ENCODE measurements at places on chromosomes 16 and 17. TPM values are rescaled to one million over a fixed set of nuclear protein-coding genes. Genes with fewer than 3 reads are reported as not detected.
A peak's percentile ranks its signal among the peaks of the same experiment; 100 is the strongest.

The ABI3 gene
- total RNA-seq: not detected

The ZNF207 gene
- 109 TPM for total RNA-seq

The HSPB9 gene
- not detected for total RNA-seq

The MT2A gene
- 115 TPM for total RNA-seq

The ZPBP2 gene
- not detected for total RNA-seq

The CYB5B gene
- total RNA-seq: 45.2 TPM

The TEDC2 gene
- total RNA-seq: 38.6 TPM

The SLFN14 gene
- total RNA-seq: not detected

The RNF112 gene
- total RNA-seq: not detected

The PTX4 gene
- total RNA-seq: not detected

The LCMT1 gene
- 64.8 TPM for total RNA-seq

The CD300LF gene
- total RNA-seq: not detected

The APOH gene
- not detected for total RNA-seq

The BTBD17 gene
- not detected for total RNA-seq

The RPRML gene
- total RNA-seq: 0.42 TPM

The SULT1A3 gene
- 18.5 TPM for total RNA-seq

DNA sequence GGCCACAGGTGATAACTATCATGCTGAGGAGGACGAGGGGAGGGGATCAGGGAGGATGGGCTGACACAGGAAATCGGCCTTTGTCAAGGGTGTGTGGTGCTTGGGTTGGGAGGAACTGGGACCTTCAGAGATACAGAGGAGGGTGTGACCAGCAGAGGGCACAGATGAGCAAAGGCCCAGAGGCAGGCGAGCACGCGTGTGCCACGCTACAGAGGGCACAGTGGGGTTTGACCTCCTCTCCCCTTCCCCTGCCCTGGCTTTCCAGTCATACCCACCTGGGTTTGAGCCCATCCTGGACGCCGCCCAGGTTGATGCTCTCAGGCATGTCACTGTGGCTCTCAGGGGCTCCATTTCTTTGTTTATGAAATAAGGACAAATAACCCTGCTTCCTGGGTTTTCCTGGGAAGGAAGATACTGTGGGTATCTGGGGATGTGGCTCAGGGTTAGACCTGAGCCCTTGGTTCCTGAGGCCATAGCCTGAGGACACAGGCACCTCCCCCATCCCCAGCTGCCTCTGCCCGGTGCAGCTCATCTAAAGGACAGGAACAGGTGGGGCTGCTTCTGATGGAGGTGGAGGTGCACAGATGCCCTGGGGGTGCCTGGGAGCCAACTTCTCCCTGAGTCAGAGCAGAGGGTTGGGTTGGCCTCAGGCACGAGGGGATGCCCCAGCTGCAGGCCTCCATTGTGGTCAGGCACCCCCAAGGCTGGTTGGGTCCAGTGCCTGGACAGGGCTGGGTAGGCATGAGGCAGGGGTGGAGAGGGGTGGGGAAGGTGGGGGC lies 51.8 kb downstream of the BEAN1 start:
- DNase-seq: peak; percentile 58

- peak; percentile 13 for DNase-seq
These were observed at the start of gene VWA3A for GRCh38 chr16:22092143-22092933. Gene VWA3A, plus strand, starts transcription at chr16:22092541. Its CDS starts 97 bp downstream, at chr16:22092638.

- no peak for DNase-seq
These were observed 148.9 kb downstream of the MRTFB start for GRCh38 chr16:14219983-14220382.

- DNase-seq: peak; percentile 73
These were observed 22.2 kb downstream of the TEX2 start for GRCh38 chr17:64240741-64241347.

GRCh38 chr17:77819497-77819896 lies 139.0 kb upstream of the TNRC6C start:
- DNase-seq: no peak

DNA sequence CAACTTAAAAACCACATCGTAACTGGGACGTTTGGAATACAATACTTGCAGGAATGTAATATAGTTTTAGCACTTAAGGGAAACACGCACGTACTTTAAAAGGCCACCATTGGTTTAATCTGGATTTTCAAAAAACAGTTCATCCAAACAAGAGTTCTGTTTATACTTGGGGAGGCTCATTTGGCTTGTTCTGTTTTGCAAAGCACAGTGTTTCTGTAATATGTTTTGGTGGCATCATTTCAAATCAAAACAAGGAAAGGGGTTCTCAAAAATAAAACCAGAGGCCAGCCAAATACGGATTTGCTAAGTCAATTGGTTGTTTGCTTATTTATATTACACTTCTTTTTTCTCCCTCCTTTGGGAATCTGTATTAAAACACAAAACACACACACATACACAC lies 656.1 kb upstream of the SOX9 start:
- no peak for DNase-seq

DNA sequence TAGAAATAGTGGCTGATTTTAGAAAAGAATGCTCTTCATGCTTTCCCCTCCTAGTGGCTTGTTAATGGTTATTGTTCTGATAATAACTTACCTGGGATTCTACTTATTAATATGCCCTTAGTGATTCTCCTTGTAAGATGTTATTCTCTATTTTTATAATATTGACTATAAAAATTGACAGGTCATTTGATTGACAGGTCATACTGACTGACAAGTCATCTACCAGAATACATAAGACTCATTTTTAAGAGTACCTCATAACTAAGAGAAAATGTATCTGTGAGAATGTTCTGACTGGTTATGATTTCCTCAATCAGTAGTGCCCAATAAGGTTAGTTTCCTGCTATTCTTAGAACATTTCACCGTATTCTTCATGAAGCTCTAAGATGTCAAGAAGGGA lies 8.6 kb upstream of the COX10 start:
- no peak for DNase-seq

DNA sequence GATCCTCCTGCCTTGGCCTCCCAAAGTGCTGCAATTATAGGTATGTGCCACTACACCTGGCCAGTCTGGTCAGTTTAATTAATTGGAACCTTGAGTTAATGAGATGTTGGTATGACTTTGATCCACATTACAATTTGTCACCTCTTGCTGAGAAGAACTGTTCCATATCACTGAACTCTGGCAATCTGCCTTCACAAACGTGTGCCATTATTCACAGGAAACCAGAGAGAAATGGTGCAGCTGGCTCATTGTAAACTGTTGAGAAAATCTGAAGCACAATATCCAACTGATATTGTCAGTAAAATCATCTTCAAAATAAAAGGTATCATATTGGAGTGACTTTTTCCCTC lies 39.3 kb upstream of the YPEL2 start:
- DNase-seq: no peak

DNA sequence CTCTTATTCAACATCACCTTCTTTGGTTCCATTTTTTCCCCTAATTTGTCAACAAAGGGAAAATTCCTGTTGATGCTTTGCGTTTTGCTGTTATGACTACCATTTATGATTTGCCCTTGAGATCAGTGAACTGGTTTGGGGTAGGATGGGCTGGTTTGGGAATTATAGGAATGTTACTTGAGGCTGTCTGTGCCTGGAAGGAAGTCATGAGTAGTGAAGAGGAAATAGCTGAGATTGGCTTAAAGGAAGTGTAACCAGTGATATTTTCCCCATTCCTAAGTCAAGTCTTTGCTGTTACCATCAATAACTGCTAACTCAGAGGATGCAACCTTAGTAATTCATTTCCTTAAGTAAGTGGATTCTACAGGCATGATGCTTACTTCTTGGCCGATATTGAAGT lies 179.2 kb downstream of the MAP2K6 start:
- DNase-seq: no peak

- DNase-seq: no peak
These were observed 12.1 kb downstream of the NDUFAF8 start for GRCh38 chr17:81251094-81251708.

GRCh38 chr16:69253870-69254341 lies 57.2 kb upstream of the VPS4A start:
- DNase-seq: no peak

- DNase-seq: no peak
These were observed 39.7 kb downstream of the ABCC6 start for GRCh38 chr16:16183562-16183961.

DNA sequence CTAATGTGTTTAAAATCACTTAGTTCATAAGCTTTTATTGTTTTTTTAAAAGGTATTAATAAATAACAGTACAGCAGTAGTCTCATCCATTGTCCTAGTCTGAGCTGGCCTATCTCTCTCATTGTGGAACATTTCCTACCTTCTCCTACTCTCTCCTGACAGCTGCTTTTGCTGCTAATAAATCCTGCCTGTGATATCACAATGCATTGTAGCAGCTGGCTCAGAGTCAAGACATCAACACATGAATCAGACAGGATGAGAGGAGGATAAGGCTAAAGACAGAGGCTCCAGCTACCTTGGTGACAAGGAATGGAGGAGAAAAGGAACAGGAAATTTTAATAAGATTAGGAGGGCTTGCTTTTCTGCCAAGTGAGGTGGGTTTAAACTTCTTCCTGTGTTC lies 626.1 kb downstream of the HS3ST4 start:
- no peak for DNase-seq

GRCh38 chr17:3770466-3770865 lies 30.5 kb downstream of the ITGAE start:
- no peak for DNase-seq

DNA sequence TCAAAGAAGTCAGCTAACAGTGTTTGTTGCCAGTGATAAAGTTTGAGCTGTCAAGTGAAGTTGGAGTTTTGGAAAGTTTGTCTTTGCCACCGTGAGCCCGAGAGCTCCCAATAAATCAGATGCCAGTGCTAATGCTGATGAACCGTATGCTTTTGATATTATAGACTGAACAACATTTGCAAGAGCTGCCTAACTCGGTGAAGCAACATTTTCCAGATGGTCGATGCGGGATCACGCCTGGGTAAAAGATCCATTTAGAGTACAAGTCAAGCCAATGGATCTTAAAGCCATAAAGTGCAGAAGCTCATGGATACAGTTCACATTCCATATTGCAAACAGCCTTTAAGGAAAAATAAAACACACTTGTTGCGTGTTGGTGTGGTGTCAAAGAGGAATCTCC lies 9.6 kb downstream of the BANP start:
- DNase-seq: no peak

GRCh38 chr17:40063901-40064531 lies 1.3 kb downstream of the THRA start:
- no peak for DNase-seq

DNA sequence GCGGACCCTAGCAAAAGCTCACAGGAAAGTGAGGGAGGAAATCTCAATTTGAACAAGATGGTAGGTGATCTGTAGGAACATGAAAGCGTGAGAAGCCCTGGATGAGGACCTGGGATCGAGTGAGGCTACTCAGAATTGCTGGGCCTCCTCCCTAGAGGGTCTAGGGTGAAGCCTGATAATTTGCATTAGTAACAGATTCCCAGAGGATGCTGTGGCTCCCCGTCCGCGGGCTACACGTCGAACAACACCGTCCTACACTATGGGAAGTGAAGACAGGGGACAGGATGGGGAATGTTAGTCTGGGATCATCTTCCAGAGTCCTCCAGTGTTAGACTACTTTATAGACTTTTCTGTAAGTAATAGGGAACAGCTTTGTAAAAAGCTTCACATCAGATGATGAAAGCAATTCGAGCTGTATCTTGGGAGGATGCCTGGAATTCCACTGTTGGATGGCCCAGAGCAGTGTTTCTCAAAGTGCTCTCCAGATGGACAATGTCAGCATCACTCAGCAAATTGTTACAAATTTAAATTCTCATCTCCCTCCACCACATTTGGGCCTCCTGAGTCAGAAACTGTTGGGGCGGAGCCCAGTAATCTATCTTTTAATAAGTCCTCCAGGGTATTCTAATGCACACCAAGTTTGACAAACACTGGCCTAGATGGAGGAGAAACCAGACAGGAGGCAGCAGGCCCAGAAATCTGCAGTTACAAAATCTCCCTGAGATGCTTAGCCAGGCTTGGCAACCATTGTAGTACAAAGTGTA lies 6.5 kb downstream of the FNDC8 start:
- peak; percentile 12 for DNase-seq

- peak; percentile 61 for DNase-seq
These were observed 79.1 kb downstream of the C17orf67 start for GRCh38 chr17:56754523-56755208.

DNA sequence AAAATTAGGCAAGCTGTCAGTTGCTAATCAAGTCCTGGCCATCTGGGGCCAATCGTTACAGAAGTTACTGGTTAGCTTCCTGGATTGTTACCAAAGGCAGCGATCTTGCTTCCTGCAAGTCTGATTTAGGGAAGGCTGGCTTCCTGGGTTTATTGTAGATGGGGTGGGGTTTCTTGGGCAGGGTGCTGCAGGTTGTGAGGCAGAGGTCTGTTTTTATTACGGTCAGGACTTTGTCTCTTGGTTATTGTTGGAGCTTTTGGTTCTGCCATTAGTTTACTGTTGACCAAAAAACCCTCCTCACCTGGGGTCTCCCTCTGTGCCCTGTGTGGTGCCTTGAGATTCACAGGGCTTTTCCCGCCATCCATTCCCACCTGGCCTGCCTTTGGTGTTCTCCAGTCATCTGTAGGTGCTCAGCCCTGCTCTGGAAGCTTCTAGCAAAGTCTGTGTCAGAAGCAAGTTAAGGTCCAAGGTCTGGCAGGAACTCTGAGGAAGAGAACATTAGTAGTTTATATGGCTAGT lies 36.9 kb downstream of the SLC47A1 start:
- no peak for DNase-seq
